ENCODE measurements at places on chromosomes 2 and 18.

GRCh38 chr2:177767768-177768167, 304.8 kb downstream of the PDE11A start:
- no peaks in the 10 kb centered on the region for H3K27me3 ChIP-seq
- no peak for DNase-seq
- no peak overlapping the region for H3K4me3 ChIP-seq
- no peaks in the 10 kb centered on the region for H3K36me3 ChIP-seq
- H3K27ac ChIP-seq = no peak overlapping the region
- peaks cover 3% of the 10 kb centered on the region for H3K4me1 ChIP-seq

DNA sequence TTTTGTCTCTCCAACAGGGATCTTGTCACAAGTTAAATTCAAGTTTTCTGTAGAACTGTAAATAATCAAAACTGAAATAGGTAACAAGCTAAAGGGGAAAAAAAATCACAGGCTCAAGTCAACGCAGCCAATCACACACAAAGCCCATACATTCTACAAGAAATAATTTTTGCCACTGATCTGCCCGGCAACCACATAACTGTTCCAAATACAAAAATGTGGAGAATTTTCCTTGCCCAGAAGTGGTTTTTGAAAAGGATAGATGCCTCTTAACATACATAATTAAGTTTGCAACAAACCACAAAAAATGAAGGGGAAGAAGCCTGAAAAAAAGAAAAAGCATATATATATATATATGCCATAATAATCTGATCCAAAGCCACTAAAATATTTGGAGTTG, 60.3 kb downstream of the FARSB start:
- no peak overlapping the region for H3K4me3 ChIP-seq
- peaks cover 56% of the 10 kb centered on the region for H3K36me3 ChIP-seq
- H3K27ac ChIP-seq = no peak overlapping the region

- H3K27ac ChIP-seq = no peak overlapping the region
- DNase-seq = no peak
- no peaks in the 10 kb centered on the region for H3K27me3 ChIP-seq
- no peak overlapping the region for H3K4me3 ChIP-seq
- H3K36me3 ChIP-seq = no peaks in the 10 kb centered on the region
Observed at GRCh38 chr2:234368861-234369261, 128.0 kb downstream of the ARL4C start.

DNA sequence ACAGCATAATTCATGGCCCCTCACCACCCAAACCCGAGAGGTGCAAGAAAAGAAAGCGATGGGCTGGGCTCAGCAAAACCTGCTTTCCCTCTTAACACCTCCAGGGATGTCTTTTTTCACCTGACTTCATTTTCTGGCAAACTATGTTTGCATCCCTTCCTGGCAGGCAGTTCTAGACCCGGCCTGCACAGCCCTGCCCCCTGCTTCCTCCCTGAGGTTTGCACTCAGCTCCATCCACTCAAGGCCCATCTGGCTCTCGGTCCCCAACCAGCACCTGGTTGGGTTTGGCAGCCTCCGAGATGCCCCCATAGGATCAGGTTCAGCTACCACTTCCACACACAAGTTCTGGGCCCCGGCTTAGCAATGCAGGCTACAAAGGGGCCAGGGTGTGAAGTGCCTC, 185.7 kb downstream of the SMAD7 start:
- no peak overlapping the region for H3K27ac ChIP-seq
- H3K27me3 ChIP-seq = no peaks in the 10 kb centered on the region
- no peak for DNase-seq

GRCh38 chr2:9288681-9289338, 82.2 kb downstream of the ASAP2 start:
- no peaks in the 10 kb centered on the region for H3K27me3 ChIP-seq
- H3K4me1 ChIP-seq = peaks cover 41% of the 10 kb centered on the region
- H3K27ac ChIP-seq = peak overlapping the region; percentile 64
- no peak for DNase-seq

DNA sequence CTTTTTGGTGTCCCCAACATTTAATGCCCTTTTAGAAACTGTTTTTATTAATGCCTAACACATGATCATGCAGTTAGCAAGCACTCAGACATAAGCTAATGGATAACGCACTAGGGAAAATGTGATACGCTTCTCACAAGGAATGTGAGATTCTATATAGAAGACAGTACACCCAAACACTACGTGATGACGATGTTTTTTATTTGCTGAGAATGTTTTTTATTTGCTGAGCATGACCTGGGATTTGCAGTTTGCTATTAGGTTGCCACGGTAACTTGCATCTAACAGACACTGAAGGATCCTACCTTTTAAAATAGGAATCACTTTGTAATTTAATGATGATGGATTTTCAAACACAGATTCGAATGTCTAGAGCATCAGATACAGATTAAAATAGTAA, 4.9 kb downstream of the SMC6 start:
- peaks cover 7% of the 10 kb centered on the region for H3K4me1 ChIP-seq
- no peak overlapping the region for H3K4me3 ChIP-seq
- H3K36me3 ChIP-seq = peaks cover 25% of the 10 kb centered on the region
- H3K27me3 ChIP-seq = no peaks in the 10 kb centered on the region
- no peak for DNase-seq

DNA sequence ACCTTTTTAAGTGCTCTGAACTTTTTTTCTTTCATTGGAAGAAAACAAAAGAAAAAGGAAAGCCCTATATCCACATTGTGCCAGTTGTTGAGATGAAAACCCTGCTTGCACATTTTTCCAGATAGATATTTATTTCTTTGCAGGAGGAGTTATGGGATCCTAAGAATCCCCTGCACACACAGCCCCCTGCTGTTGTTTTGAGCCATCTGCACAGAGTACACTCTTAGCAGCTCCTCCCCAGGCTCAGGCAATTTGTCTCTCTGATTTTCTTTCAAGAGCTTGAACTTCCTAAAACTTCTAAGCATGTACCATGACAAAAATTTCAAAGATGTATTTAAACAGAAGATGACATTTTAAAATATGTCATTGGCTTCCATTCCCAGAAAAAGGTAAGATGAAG, 436.9 kb downstream of the METTL4 start:
- no peaks in the 10 kb centered on the region for H3K27me3 ChIP-seq
- no peaks in the 10 kb centered on the region for H3K36me3 ChIP-seq
- H3K4me3 ChIP-seq = no peak overlapping the region
- H3K27ac ChIP-seq = no peak overlapping the region
- no peaks in the 10 kb centered on the region for H3K4me1 ChIP-seq

- no peak overlapping the region for H3K4me3 ChIP-seq
- no peaks in the 10 kb centered on the region for H3K36me3 ChIP-seq
- no peak overlapping the region for H3K27ac ChIP-seq
- no peak for DNase-seq
- H3K27me3 ChIP-seq = no peaks in the 10 kb centered on the region
- peaks cover 6% of the 10 kb centered on the region for H3K4me1 ChIP-seq
Observed at GRCh38 chr2:108579623-108580022, 45.4 kb downstream of the LIMS1 start.

DNA sequence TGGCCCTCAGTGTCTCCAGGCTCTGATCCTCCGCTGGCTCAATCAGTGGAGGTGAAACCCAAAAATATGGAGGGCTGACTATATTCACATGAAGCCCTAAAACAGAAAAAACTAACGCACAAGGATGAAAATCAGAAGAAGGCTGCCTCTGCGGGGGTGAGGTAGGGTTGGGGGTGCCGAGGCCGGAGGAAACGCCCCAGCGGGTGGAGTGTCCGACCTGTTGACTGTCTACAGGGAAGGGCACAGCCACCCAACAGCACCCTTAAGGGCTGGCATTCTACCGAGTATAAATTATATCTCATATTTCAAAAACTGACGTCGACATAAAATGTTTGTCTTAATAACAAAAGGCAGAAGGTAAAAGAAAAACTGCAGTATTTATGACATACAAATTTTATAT, 223.5 kb downstream of the HDAC4 start:
- H3K4me3 ChIP-seq = no peak overlapping the region
- H3K36me3 ChIP-seq = peaks cover 10% of the 10 kb centered on the region
- H3K27ac ChIP-seq = no peak overlapping the region
- H3K27me3 ChIP-seq = no peaks in the 10 kb centered on the region

DNA sequence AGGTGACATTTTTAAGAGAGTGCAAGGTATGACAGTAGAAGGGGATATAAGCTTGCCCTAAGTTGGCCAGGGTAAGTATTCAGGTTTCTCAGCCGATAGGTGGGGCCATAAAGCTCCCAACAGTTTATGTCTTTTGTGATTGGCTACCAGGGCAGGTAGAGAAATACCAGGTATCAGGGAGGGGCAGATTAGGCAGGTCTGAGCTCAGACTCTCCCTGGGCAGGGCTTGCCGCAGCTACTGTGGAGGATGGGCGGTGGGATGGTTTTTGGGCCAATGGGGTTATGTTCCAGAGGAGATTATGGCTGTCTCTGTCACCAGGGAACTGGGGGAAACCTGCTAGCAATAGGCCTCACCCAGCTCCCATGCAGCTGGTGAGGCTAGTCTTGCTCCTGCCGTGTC, 211.6 kb downstream of the PTH2R start:
- peaks cover 7% of the 10 kb centered on the region for H3K4me1 ChIP-seq
- no peaks in the 10 kb centered on the region for H3K36me3 ChIP-seq
- H3K27ac ChIP-seq = no peak overlapping the region
- no peak overlapping the region for H3K4me3 ChIP-seq

DNA sequence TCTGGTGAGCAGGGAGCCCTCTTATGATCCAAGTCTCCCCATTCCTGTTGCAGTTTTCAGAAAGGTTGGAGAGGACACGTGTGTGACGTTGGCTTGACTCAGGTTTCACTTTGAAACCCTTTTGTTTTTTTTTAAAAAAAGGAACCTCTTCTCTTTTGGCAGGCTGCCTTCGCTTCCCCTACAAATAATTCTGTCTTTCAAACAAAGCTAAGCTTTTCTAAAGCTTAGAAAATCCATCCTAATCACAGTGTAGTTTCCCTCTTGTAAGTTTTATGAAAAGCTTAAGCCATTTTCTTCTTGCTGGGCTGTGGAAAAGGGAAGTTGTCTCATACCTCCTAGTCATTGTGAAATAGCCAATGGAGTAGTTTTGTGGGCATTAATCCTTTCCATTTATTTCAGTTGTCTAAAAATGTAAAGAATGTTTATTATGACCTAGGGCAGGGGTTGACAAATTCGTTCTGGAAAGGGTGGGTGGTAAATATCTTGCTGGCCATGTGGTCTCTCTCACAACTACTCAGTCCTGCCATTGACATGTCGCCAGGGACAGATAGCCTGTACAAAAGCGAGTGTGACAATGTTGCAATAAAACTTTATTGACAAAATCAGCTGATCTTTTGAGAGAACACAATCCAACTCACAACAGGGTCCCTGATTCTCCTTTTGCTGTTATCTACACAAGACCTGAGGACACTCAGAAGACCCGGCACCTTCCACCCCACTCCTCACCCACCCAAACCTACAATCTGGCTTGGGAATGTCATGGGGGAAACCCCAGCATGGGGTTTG, 878.8 kb downstream of the RNF144A start:
- no peak overlapping the region for H3K4me3 ChIP-seq
- no peak overlapping the region for H3K27ac ChIP-seq
- no peaks in the 10 kb centered on the region for H3K36me3 ChIP-seq
- no peak for DNase-seq

- H3K4me1 ChIP-seq = no peaks in the 10 kb centered on the region
- H3K36me3 ChIP-seq = no peaks in the 10 kb centered on the region
- no peaks in the 10 kb centered on the region for H3K27me3 ChIP-seq
- DNase-seq = no peak
- no peak overlapping the region for H3K27ac ChIP-seq
- H3K4me3 ChIP-seq = no peak overlapping the region
Observed at GRCh38 chr2:68426848-68427579, 40.1 kb downstream of the FBXO48 start.

GRCh38 chr2:135512099-135512498, 18.9 kb downstream of the ZRANB3 start:
- H3K36me3 ChIP-seq = no peaks in the 10 kb centered on the region
- no peak overlapping the region for H3K4me3 ChIP-seq
- no peaks in the 10 kb centered on the region for H3K4me1 ChIP-seq
- no peaks in the 10 kb centered on the region for H3K27me3 ChIP-seq
- no peak for DNase-seq
- no peak overlapping the region for H3K27ac ChIP-seq

- no peaks in the 10 kb centered on the region for H3K27me3 ChIP-seq
- no peak for DNase-seq
- 0 out of 2 replicates have a peak, but pooled peaks cover 5% of the 10 kb centered on the region for H3K36me3 ChIP-seq
- H3K4me3 ChIP-seq = no peak overlapping the region
- peak overlapping the region; percentile 48 for H3K27ac ChIP-seq
- H3K4me1 ChIP-seq = peaks cover 28% of the 10 kb centered on the region
Observed at GRCh38 chr2:28754321-28754720, 2.7 kb downstream of the PPP1CB start.

DNA sequence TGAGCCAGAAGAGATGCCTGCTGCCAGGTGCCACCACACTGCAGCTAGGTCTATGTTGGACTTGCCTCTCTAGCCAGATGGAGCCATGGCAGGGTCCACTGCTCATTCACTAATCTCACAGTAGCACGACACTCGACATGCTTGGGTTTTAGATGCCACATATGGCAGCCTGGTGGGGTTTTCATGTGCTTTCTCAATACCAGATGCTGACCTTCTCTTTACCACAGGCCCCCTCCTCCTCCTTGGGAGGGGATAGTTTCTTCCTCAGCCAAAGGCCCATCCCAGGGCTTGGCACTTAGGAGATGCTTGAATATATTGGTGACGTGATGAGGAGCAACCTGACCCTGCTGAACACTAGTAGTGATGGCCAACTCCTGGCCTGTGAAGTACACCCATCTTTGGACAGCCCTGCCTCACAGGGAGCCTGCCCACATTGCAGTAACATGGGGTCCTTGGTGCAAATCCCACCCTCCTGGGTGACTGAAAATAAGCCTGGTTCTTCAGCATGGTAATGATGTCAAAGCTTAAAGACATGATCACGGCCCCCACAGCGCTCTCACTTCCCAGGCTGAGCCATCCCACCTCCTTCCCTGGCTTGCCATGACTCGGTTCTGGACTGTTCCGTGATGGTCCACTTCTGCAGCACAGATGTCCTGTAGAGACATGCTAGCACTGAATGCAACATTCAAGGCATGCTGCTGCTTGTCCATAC, 227.5 kb downstream of the SH3RF3 start:
- no peak overlapping the region for H3K4me3 ChIP-seq
- DNase-seq = no peak
- peaks cover 6% of the 10 kb centered on the region for H3K36me3 ChIP-seq
- H3K4me1 ChIP-seq = peaks cover 13% of the 10 kb centered on the region

DNA sequence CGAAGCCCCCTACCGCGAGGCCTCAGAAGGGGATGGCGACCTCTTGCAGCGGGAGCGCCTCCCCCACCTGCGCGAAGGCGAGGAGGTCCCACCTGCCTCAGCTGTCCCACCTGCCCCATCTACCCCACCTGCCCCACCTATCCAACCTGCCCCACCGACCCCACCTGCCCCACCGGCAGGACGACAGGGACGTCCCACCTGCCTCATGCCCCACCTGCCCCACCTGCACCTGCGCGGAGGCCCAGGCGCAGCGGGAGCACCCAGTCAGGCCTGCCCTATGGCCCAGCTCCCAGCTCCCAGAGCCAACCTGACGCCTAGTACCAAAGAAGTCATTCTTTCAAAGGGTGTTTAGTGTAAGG, 489.1 kb upstream of the SMIM21 start:
- no peak for DNase-seq
- no peak overlapping the region for H3K27ac ChIP-seq
- H3K36me3 ChIP-seq = no peaks in the 10 kb centered on the region

All from SK-N-SH (cell line).